ENCODE measurements at places on chromosomes 7 and 10.
A peak's percentile ranks its signal among the peaks of the same experiment; 100 is the strongest.

- DNase-seq, result no peak
Observed at GRCh38 chr10:450463-450862, 239.0 kb downstream of the DIP2C start.

GRCh38 chr7:87116315-87116714 lies 35.9 kb upstream of the DMTF1 start:
- DNase-seq, result no peak

- no peak for DNase-seq
Observed at GRCh38 chr7:45007106-45007505, 7.1 kb downstream of the CCM2 start.

DNA sequence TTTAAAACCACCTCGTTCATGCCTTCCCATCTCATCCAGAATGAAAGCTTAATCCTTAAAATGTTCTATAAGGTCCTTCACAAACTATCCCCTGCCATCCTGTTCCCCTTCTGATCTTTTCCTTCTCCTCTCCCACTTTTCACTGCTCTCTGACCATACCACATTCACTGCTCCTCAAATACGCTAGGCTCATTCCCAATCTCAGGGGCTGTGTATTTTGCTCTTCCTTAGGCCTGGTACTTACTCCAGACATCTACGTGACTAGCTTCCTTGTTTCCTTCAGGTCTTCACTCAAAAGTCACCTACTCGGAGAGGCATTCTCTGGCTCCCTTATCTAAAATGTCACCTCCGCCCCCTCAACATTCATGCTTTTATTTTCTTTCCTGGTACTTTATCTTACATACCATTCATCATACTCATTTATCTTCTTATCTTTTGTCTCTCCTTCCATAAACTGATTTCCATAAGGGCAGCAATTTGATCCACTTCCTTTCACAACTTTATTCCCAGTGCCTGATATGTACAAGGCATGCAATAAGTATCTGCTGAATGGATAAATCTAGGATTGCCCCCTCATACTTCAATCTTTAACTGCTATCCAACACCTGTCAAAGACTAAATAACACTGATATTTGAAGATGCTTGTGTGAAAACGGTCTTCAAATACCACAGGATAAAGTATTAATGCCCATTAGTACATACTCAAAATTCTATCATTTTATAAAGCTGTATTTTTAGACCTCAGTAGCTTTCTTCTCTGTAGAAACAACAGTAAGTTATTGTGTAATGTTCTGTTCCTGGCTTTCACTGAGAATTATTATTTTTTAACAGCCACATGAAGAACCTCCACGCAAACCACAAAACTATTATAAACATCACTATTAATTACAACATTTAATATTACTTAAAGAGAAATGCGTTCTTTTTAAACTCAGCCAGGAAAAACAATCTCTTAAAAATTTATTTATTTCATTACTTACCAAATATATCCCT lies 27.0 kb downstream of the JMJD1C start:
- no peak for DNase-seq

DNA sequence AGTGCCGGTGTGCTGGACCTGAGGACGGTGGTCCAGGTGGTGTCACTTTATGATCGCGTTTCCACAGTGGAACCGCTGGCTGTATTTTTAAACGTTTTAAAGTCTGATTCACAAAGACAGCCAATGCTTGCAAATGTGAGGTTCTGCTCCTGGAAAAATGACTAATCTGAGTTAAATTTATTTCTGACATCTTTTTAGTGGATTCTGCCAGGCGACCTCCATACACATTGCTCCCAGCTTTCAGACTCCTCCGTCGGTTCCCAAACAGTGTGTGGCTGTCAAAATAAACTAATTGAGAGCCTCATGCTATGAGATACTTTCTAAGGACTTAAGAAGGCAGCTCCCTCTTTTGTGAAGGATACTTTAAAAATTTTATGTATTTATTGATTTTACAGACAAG lies 12.7 kb upstream of the TTYH3 start:
- no peak for DNase-seq

DNA sequence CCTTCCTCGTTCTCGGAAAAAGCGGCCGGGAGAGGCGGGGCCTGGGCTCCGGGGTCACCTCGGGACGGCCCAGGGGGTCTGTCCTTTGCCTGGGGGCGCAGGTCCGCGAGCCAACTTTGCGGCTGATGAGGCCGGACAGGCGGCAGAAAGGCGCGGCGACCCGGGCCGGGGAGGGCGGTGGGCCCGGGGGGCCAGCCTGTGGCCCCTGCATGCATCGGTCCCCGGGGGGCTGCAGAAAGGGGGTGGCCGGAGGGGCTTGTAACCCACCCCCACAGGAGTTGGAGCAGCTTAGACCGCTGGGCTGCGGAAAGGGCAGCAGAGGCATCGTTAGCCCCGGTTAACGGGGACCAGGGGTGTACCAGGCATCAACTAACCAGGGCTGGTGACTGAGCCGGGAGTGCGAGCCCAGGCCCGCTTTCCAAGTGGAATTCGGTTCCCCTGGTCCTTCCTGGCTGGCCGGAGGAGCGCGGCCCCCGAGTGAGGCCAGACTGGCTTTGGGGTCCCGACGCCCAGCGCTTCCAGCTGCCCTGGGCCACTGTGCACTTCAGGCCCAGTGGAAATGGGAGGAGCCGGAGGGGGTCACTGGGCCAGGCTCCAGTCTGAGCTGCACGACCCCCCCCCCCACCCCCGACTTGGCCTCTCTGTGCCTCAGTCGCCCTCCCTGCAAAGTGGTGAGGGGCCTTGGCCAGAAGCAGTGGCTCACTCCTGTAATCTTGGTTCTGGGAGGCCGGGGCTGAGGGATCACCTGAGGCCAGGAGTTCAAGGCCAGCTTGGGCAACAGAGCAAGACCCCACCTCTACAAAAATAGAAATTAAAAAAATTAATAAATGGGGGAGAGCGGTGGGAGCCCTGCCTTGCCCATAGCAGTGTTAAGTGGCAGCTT lies 919 bp downstream of the SLC29A4 start:
- DNase-seq, result no peak

GRCh38 chr10:30392564-30392990 lies 41.4 kb upstream of the MAP3K8 start:
- peak; percentile 73 for DNase-seq

DNA sequence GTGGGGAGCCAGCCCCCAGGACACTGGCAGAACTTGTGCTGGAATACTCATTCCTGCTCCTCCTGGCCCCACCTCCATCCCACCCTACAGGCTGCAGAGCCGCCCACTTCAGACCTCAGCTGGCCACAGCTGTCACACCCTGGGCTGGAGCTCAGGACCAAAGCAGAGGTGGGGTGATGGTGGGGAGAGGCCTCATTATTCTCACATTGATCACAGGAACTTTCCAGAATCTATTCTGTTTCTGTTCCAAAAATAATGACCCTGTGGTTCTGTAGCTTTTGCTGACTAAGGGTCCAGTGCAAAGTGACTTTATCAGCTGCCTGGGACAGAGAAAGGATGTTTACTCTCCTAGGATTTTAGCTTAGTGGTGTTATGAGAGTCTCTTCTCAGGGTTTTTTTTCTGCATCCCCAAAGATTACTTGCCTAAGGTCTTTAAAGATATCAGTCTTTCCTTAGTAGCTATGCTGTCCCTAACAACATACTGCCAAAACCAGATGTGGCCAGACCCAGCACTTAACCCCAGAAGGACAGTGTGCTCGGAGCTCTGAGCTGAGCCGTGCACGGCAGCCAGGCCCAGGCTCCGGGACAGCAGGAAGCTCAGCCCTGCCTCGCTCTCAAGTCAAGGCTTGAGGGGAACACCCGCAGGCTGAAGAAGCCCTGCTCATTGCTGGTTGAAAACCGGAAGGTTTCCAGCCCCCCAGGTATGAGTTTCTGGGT lies 223.3 kb downstream of the MLLT10 start:
- DNase-seq, result no peak

DNA sequence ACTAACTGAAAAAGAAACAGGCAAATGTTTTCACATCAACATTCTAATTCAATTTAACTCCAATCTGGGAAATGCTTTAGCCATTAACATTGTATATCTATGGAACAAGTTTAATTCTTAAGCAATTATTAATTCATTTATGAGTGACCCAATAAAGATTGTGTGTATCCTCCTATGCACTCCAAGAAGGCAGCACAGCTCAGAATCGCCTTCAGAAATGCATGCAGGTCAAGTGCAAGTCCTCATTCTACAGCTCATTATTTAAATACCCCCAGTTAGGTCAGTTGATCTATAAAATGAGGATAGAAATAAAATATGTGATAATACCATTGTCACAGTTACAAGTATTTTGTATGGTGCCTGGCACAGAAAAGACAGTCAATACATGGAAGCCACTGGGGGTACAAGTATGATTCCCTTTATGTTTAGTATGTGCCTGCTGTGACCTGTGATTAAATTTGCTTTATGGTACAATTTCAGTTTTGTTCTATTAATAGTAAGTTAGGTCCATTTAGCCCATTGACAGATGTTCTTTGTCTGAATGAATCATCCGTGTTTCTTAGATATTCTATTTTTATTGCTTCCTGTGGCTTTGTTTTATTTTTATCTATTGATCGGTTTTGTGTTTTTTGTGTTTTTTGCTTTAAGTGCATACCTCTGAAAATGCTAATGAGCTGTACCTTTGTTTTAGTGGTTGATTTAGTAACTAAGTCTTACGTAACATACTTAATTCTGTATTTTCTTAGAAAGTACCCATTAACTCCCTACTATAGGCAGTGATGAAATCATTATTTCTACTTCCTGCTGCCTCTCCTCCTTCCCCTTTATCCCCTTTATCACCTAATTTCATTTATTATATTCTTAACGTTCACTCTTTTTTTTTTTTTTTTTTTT lies 42.8 kb downstream of the CPXM2 start:
- no peak for DNase-seq

DNA sequence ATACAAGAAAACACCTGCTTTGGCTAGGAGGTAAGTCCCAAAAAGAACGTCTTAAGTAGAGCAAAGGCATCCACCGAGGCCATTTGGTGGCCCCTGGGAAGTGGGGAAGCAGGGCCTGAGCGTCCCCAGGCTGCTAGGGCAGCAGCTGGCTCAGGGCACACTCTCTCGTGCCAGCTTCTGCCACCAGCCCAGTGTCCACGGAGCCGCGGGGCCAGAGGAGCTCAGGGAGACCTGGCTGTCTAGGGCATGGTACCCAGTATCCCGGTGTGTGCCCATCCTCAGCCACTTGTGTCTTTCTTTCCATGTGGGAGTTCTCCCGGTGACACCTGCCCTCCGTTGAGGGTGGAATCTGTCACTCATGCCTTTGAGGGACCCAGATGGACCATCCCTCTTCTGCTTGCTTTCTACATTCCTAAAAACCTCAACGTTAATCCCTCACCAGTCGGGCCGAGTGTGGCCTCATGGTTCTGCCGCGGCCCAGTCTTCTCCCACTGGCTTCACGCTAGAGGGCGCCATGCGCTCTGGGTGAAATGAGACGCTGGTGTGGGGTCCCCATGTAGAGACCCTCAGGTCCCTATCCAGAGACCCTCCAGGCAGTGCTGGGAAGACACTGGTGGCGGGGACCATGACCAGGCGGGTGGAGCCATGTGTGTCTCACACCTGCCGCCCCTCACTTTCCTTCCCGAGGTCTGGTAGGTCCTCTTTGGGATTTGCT lies 9.5 kb upstream of the AP5Z1 start:
- no peak for DNase-seq

DNA sequence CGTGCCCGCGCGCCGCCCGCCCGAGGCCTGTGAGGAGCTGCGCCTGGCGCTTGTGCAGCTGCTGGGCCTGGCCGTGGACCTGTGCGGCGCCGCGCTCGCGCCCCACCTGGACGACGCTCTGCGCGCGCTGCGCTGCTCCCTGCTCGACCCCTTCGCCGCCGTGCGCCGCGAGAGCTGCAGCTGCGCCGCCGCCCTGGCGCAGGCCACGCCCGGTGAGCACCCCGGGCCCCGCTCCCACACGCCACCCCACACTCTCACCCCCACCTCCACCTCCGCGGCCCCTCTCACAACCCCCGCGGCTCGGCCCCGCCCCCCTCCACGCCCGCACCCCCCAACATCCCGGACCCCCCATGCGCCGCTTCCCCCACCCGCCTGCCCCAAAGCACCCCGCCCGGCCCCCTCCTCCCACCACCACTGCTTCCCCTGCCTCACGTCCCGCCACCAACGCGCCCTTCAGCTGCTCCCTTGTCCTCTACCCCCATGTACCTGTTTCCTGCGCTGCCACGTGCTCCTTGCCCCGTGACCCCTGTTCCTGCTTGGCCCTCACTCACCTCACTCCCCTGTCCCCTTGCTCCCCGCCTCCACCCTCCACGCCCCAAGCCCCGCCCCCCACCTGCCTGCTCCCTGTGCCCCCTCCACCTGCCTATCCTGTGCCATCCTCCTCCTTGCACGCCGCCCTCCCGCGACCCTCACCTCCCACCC lies at the start of gene PRKAR1B:
TSS of gene PRKAR1B (minus strand) at position 178 of the 702 bp plus-strand sequence. CDS start 15,776 bp downstream, outside the sequence.
- DNase-seq, result peak; percentile 17

- no peak for DNase-seq
Observed at GRCh38 chr10:132615341-132616169, 78.0 kb downstream of the INPP5A start.

GRCh38 chr10:12195281-12195602 lies 449 bp downstream of the NUDT5 start:
- DNase-seq, result peak; percentile 4

Measured in CD4-positive, alpha-beta T cell treated with Interleukin-10 for 1 hour (primary cell).